Vagina (tissue), 2 donors: ENCODE measurements at places on chromosomes 7 and 10. TPM values are rescaled to one million over a fixed set of nuclear protein-coding genes. Genes with fewer than 3 reads are reported as not detected.

DNA sequence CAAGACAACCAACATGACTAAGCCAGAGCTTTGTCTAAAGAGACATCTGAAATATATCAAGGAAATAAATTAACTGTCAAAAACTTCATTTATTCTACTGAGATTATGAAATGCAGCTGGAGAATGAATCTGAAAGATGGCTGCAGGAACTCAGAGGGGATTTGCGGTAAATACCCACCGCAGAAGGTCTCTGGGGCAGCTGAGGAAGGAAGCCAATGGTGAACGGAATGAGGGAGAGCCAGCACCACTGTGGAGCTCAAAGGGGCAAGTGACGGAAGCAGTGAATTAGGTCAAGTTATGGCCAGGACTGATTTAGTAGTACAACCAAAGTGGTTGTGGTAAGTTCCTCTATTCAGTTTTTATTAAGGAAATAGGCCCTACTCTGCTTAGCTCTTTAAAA lies 215.3 kb upstream of the GLI3 start:
- no peaks in the 10 kb centered on the region for H3K27me3 ChIP-seq
- H3K36me3 ChIP-seq: no peaks in the 10 kb centered on the region
- H3K4me1 ChIP-seq: peaks cover 15% of the 10 kb centered on the region
- no peak overlapping the region for H3K4me3 ChIP-seq
- H3K27ac ChIP-seq: no peak overlapping the region

HOXA2 gene
- total RNA-seq: 2.0 TPM

- no peak overlapping the region for H3K27ac ChIP-seq
- H3K4me1 ChIP-seq: no peaks in the 10 kb centered on the region
- DNase-seq: no peak
- no peak overlapping the region for H3K4me3 ChIP-seq
- H3K27me3 ChIP-seq: no peaks in the 10 kb centered on the region
These were observed 306.8 kb downstream of the ETV1 start for GRCh38 chr7:13682626-13683025.

GRCh38 chr10:24310104-24310503 lies 101.2 kb downstream of the KIAA1217 start:
- no peak for DNase-seq
- H3K4me1 ChIP-seq: peaks cover 9% of the 10 kb centered on the region
- no peaks in the 10 kb centered on the region for H3K27me3 ChIP-seq
- H3K27ac ChIP-seq: no peak overlapping the region

OAT gene
- 83.2 TPM for total RNA-seq
